IPS DF 19.7 (cell line): ENCODE measurements at places on chromosomes 4 and X.

DNA sequence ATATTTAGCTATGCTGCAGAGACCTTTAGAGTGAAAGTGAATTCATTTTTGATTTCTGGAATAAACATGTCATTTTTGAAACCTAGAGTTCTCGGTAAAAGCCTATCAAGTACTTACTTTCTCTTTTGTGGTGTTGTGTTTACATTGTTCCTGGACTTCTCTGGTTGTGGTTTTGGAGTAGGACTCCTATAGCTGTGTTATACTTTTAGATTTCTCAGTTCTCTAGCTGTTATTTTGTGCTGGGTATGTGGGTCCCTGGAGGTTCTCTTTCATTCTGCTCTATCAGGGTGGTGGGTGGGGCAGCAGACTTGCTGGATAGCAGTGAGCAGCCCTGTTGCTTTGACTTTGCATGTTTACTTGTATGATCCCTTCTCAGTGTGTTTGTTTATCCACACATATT lies 25.6 kb upstream of the MSMO1 start:
- no peak for DNase-seq

- DNase-seq, result no peak
These were observed 172.9 kb downstream of the PTTG2 start for GRCh38 chr4:38132843-38133662.

DNA sequence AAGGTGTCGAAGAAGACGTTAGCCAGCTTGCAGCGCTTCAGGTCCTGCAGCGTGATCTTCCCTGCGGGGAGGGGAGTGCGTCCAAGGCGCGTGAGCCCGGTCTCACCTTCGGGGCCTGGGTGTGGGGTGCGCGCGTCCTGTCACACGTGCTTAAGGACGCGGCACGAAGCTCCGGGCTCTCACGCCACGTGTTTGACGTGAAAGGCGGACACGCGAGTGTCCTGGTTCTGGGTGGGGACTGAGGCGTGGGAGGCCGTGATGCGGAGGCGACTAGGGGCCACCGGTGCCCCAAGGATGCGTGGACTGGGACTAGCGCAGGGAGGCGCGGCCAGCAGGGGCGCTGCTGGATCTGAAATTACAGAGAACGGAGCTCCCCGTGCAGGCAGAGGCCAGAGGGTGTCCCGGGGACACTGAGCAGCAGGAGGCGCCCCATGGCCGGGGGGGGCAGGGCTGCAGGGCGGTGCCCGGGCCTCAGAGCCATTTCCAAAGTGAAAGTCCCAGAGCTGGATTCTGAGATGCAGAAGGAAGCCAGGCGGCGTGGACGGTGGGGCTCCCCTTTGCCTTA lies 20.3 kb upstream of the GTPBP6 start:
- no peak for DNase-seq

DNA sequence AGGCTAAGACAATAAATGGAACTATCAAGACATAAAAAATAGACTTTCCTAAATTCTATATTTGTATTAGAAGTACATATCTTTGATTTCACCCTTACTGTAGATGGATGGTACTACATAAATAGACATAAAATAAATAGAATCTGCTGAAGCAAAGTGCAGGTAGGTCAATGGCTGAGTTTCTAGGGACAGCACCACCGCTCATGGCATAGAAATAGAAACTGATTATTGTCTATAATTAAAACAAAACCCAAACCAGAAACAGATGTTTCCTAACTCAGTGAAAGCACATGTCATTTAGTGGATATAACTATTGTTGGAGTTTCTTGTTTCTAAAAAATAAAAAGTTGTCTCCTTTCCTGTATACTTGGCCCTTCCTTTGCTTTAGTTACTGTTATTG lies 387.3 kb upstream of the ADGRL3 start:
- no peak for DNase-seq

- no peak for DNase-seq
These were observed 12.5 kb downstream of the SH2D1A start for GRCh38 chrX:124358800-124359383.

DNA sequence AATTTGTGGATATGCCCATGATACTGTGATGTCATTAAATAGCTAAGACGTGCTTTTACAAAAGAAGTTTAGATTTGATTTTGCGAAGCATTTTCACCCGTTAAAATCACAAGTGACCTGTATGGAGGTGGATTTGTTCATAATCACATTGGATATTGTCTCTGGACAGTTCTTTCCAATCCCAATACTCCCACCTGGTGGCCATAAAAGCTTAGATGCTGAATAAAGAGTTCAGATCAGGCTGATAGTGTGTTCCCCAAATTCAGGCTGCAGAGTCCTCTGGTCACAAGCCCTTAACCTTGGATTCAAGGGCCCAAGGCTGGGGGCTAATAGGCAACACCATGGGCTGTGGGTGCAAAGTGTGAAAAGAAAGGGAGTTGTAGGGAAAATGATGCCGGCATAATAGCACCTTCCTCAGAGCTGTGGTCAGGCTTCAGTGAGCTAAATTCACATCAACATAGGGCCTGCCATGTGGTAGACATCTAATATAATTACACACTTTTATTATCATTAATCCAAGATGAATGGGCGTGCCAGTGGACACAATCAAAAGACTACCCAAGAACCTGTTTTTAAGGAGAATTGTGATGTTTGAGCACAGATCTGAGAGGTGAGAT lies 28.1 kb downstream of the SMIM43 start:
- DNase-seq, result no peak
